Epithelial cell of proximal tubule (primary cell): ENCODE measurements at places on chromosomes 2 and 18.

DNA sequence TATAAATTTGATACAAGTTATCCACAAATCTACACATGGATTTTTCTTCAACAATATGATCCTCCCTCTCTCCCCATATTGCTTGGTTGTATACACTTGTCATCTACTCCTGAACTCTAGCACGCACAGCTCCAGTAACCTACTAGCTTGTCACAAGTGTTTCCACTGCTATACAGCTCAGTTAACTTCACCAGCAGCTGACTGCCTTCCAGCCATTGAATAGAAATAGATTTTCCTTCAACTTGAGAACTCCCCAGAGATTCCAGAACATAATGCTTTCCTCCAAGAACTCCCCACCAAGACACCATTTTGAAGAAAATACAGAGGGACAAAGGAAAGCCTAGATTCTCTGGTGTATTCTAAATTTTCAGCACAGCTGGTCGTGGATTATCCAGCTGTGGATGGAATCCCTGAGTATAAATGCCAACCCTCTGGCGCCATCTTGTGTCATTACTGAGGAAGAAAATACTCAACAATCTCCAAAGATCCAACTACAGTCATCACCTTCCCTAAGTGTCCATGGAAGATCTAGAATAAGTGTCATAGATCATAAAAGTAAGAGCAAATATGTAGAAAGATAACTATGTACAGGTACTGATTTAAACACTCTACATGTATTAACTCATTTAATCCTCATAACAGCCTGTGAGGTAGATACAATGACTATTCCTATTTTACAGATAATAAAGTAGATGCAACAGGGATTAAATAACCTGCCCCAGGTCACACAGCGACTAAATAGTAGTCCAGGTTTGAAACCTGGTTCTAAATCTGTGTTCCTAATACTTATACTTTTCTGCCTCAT is 156.7 kb downstream of the ARHGAP28 start:
- peak; percentile 6 for DNase-seq

- DNase-seq: no peak
Measured at GRCh38 chr2:120319686-120320317, 26.1 kb upstream of the INHBB start.

DNA sequence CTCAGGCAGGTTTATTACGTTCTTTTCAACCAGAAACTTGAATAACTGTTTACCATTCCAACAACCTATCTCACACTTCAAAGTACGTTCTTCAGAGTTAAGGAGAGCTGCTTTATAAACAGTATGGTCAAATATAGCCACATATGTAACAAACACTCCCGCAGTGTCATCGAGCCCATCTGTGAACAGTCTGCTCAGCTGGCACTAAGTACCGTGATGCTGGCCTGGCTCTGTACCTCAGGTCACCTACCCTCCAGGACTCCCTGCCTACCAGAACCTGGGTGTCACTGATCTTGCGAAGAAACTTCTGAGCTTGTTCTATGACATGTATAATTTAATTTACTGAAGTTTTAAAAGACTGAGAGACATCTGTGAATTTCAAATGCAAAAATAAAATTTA is 71.4 kb downstream of the SEPTIN10 start:
- no peak for DNase-seq

DNA sequence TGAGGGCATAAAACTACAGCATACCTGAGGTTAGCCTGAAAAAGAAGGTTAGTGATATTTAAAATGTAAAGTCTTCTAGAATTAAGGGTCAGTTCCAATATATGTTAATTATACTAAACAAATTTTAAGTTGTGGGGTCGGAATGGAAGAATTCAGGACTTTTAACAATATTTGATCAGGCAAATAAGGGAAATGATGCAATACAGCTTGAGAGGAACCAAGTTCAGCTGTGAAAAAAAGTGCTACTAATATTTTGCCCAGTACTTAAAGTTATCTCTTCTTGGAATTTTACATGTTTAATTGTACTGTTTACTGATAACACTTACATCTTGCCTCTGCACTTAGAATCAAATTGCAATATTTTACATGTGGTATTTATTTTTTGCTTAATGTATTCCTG is 345.5 kb upstream of the CWC22 start:
- DNase-seq: no peak

DNA sequence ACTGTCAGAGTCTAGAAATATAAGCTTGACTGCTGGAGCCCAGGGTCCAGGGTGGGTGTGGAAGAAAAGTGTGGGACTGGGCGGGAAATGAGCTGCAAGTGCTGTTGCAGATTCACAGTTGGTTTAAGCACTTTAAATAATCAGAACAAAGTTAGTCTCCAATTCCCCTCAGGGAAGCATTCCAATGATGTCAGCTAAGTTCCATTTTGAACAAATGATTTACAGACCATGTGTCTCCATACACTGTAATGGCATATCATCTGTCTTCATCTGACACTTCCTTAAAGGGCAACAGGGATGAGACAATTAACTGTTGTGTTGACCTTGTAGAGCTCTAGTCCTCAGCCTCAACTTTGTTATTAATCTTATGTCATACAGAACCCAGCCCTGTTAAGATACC is 31.5 kb upstream of the REG3A start:
- DNase-seq: peak; percentile 43

GRCh38 chr2:19614066-19614465 is 255.6 kb upstream of the OSR1 start:
- no peak for DNase-seq

GRCh38 chr2:18132697-18133096 is 254.2 kb downstream of the KCNS3 start:
- no peak for DNase-seq

- DNase-seq: no peak
Measured at GRCh38 chr18:22349317-22349898, 68.3 kb downstream of the CTAGE1 start.

DNA sequence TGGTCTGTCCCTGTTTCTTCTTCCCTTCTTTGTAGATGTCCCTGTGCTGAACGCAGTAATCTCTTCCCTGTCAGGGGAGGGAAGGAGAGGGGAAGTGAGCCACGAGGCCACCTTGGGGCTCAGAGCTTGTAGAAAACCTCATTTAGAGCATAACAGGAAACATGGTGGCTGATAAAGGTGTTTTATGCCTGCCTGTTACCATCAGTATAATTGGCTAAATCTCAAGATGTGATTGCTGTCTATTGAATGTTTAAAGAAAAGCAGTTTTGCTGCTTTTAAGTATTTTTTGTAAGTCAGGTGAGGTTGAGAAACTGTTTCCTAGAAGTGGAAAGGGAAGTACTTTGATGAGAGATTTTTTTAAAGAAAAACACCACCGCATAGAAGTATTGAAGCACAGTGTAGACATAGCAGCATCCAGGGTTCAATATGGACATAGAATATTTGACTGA is 59.7 kb upstream of the PDK1 start:
- DNase-seq: no peak

DNA sequence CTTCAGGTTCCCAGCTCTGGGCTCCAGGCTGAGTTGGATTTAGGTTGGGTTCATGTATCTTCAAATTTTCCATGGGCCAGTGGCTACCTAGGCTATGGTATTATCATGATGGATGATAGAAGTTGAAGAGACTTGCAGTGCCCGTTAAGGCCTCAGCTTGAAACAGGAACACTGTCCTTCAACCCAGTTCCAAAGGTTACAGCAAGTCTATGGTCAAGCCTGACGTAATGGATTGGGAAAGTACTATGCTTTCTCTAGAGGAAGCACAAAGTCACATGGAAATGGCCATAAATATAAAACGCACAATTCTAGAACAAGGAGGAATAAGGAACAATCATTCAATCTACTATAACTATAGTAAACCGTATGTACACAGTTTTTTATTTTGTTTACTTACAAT is 593.2 kb downstream of the ZEB2 start:
- no peak for DNase-seq

- no peak for DNase-seq
Measured at GRCh38 chr2:137748533-137748932, 215.7 kb upstream of the HNMT start.

- DNase-seq: no peak
Measured at GRCh38 chr18:25734336-25734735, 356.1 kb downstream of the SS18 start.

GRCh38 chr2:219575566-219576504 is 3.7 kb downstream of the INHA start:
- no peak for DNase-seq

DNA sequence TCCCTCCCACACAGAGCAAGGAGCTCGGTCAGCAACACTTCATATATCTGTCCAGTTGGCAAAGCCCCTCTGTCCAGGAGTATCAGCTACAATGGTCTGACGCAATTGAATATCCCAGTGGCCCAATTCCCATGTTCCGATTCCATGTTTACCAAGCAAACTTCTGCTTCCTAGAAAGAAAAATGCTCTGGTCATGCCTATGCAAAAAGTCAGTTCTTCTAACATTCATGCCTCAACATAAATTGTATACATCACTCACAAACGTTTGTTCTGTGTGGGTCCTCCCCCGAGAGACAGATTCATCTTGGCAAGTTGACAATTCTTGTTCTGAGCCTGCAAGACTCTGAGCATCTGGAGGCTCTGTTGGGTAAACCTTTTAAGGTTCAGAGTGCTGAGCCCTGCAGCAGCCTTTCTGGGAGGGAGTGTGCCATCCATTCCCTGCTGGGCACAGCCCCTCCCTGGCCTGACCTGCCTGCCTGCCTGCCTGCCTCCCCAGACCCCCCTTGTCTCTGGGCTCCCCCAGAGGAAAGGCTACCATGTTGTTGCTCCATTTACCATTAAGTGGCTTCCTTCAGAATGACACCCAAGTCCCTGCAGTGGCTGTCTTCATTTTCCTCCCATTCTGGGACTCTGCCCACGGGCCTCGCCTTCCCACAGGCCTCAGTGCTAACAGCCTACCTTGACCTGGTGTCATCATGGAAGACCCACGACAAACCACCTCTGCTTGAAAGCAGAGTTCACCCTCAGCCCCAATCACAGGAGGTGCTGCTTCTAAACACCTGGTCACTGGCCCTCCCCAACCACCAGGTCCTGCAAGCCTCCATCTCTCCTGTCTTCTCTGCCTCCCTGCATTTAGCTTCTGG is 37.6 kb upstream of the TAF1B start:
- no peak for DNase-seq
